Tibial nerve (tissue), 4 donors: ENCODE measurements at places on chromosomes 11 and 22. TPM values are rescaled to one million over a fixed set of nuclear protein-coding genes. Genes with fewer than 3 reads are reported as not detected.

The RCN1 gene
- total RNA-seq: 56.1 TPM

The TMEM218 gene
- total RNA-seq: 22.4 TPM

DNA sequence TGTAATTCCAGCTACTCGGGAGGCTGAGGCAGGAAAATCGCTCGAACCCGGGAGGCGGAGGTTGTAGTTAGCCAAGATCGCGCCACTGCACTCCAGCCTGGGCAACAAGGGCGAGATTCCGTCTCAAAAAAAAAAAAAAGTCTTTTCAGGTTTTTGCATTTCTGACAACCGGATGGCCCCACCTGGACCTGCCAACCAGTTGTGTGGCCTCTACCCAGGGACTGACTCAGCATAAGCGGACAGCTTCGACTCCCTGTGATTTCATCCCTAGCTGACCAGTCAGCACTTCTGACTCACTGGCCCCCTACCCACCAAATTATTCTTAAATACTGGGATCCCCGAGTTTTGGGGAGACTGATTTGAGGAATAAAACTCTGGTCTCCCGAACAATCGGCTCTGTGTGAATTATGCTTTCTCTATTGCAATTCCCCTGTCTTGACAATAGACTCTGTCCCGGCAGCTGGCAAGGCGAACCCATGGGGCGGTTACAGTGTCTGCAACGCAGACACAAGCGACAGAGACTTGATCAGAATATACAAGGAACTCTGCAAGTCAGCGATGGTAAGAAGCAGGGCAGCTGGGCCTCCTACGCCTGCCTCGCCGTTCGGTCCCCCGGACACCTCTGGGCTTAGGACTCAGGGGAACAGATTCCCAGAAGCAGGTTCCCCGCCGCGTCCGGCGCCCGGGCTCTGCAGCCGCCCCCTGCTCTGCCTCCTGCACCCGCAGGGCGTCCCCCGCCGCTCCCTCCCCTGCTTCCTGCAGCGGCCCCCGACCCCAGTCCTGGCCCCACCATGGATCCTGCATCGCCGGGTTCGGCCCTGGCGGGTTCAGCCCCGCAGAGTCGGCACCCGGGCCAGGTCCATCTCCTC lies 741 bp upstream of the TALDO1 start:
- H3K27ac ChIP-seq: peak overlapping the region; percentile 97
- peak overlapping the region; percentile 72 for H3K4me3 ChIP-seq
- H3K27me3 ChIP-seq: no peaks in the 10 kb centered on the region
- H3K4me1 ChIP-seq: peaks cover 21% of the 10 kb centered on the region
- DNase-seq: no peak

DNA sequence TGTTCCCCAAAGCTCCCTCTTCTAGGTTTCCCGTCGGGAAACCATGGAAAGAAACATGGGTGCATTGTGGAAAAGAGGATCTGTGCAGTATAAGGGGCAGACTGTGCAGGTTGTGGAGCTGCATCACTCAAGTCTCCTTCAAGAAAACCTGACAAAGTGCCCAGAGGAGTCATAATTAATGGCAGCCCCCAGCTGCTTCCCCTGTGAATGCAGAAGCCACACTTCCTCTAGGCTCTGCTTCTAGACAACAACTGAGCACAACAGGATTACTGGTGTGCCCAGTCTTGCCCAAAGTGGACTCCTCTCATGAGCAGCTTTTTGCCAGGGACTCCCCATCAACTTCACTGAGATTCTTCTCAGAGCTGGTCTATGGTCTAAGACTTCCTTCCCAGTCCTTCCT lies 42.6 kb upstream of the SCUBE2 start:
- no peak overlapping the region for H3K4me3 ChIP-seq
- DNase-seq: no peak
- no peak overlapping the region for H3K27ac ChIP-seq
- H3K27me3 ChIP-seq: no peaks in the 10 kb centered on the region
- no peaks in the 10 kb centered on the region for H3K36me3 ChIP-seq

DNA sequence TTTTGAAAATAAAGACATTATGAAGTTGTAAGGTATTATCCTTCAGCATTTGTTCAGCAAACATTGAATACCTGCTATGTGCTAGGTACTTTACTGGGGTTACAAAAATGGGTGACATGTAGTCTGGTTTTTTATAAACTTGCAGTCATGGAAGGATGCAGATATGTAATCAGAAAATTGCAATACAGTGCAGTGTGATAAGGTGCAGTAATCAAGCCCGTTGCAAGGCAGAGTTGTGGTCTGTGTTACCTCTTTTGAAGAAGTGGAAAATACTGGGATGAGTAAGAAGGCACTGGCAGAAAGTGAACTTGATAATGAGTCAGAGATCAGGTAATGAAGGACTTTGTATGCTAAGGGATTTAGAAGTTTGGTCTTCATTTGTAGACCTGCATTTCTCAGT lies 8.1 kb downstream of the FBXO7 start:
- H3K27me3 ChIP-seq: no peaks in the 10 kb centered on the region
- H3K4me1 ChIP-seq: peaks cover 57% of the 10 kb centered on the region
- H3K27ac ChIP-seq: no peak overlapping the region
- peaks cover 53% of the 10 kb centered on the region for H3K36me3 ChIP-seq
- DNase-seq: no peak
- H3K4me3 ChIP-seq: no peak overlapping the region

GRCh38 chr22:48226026-48227013 lies 1463.9 kb downstream of the TBC1D22A start:
- no peak overlapping the region for H3K27ac ChIP-seq
- no peaks in the 10 kb centered on the region for H3K36me3 ChIP-seq
- no peak overlapping the region for H3K4me3 ChIP-seq
- no peak for DNase-seq
- H3K4me1 ChIP-seq: no peaks in the 10 kb centered on the region
- H3K27me3 ChIP-seq: no peaks in the 10 kb centered on the region

DNA sequence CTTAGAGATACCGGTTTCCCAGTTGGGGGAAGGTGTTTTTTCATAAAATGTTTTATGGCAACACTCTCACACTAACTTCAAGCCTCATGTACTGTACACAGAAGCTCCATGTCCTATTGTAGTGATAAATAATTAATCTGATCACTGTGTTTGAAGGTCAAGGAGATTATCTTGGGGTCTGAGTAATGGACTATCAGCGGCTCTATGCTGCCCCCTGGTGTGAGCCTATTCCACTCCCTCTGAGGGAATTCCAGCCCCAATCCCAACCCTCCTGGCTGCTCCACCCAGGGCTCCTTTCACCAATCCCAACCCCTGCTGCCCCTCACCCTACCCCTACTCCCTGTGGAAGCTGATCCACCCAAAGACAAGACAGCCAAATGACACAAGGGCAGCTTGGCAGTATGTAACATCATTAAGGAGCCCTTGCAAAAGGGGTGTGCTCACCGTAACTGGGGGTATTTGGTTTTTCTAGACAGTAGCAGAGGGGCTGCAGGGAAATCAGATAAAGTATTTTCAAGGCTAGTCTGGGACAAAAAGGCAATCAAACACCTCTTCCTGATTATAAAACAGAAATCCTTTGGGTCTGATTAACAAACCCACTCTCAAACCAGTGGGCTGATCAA lies 22.3 kb downstream of the HPS4 start:
- H3K4me1 ChIP-seq: peaks cover 7% of the 10 kb centered on the region
- no peak overlapping the region for H3K4me3 ChIP-seq
- peak; percentile 71 for DNase-seq

GRCh38 chr22:50542416-50542927 lies 3.2 kb upstream of the KLHDC7B start:
- no peaks in the 10 kb centered on the region for H3K27me3 ChIP-seq
- H3K27ac ChIP-seq: no peak overlapping the region
- DNase-seq: no peak
- no peak overlapping the region for H3K4me3 ChIP-seq
- H3K4me1 ChIP-seq: peaks cover 46% of the 10 kb centered on the region
- no peaks in the 10 kb centered on the region for H3K36me3 ChIP-seq

- H3K27ac ChIP-seq: peak overlapping the region; percentile 83
- DNase-seq: no peak
- no peaks in the 10 kb centered on the region for H3K36me3 ChIP-seq
- H3K27me3 ChIP-seq: peaks cover 56% of the 10 kb centered on the region
- H3K4me1 ChIP-seq: no peaks in the 10 kb centered on the region
- peak overlapping the region; percentile 38 for H3K4me3 ChIP-seq
Observed at GRCh38 chr11:123196060-123196714, 1.1 kb upstream of the CLMP start.

DNA sequence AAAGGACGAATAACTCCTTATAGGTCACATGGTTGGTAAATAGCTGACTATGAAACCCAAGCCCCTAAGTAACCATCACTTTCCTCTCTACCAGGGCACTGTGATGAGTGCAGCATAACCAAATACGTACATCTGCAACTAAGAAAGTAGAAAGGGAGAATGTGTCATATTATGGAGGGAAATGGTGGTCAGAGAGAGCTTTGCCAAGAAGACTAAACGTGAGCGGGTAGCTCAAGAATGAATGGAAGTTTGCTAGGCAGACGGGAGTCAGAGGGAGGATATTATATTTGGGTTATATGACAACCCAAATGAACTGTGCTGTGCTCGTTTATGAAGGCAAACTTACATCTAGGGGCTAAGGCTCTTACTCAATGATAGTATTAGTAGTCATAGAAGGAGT lies 537.3 kb downstream of the OPCML start:
- no peak overlapping the region for H3K4me3 ChIP-seq
- H3K36me3 ChIP-seq: no peaks in the 10 kb centered on the region
- no peak for DNase-seq
- no peak overlapping the region for H3K27ac ChIP-seq

GRCh38 chr11:69355959-69356702 lies 62.2 kb downstream of the MYEOV start:
- H3K4me1 ChIP-seq: no peaks in the 10 kb centered on the region
- no peak overlapping the region for H3K27ac ChIP-seq
- DNase-seq: no peak
- no peak overlapping the region for H3K4me3 ChIP-seq
- H3K36me3 ChIP-seq: no peaks in the 10 kb centered on the region

DNA sequence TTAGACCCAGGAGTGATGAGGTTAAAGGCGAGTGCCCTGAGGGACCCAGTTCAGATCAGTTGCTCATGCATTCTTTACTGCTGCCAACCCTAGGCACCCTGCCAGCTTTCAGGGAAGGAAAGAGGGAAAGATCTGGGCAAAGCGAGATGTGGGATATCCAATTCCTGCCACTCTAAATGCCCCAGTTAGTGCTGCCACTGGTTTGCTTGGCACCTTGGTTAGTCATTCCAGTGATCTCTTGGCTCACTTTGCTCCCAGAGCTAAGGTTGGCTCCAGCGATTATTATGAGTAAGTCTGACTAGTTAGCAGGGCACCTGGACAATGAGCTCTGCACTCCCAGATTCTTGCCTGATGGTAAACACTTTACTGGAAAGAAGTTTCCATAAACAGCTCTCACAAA lies 85.0 kb downstream of the INSC start:
- peaks cover 10% of the 10 kb centered on the region for H3K4me1 ChIP-seq
- H3K4me3 ChIP-seq: no peak overlapping the region
- no peaks in the 10 kb centered on the region for H3K36me3 ChIP-seq
- no peak overlapping the region for H3K27ac ChIP-seq

DNA sequence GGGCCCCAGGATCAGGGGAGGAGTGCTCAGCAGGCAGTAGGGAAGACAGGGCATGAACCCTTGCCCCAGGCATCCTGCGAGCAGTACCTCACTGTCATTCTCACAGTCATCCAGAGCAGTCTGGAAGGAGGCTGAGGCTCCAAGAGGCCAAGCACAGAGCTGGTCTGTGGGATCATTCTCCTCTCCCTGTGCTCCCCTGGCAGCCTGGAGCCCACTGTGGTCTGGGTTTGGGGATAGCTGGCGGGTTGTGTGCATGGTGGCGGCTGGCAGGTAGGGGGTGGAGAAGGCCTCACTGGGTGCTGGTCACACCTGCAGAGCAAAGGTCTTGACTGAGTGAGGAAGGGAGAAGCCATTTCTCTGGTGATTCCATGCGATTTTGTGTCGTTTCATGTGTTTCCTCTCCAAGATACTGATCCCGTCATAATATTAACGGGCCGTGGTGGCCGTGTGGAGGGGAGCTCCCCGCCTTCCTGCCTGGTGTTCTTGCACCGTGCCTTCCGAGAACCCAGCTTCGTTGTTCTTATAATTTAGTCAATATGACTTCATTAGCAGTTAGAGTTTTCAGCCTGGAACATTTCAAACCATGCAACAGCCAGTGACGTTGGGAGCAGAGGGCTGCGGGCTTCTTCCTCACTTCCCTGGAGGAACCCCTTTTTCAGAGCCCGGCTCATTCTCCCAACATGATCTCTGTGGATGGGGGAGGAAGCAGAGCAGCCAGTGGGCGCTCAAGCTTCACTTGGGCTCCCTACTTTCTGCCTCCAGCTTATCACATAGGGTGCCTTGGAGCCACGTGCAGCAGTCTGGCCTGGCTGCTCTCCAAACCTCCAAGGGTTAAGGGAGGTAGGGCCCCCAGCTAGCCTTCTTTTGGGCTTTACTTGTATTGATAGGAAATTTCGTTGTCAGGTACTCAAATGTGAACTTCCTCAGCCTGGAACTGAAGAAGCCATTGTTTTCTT lies 20.8 kb upstream of the ADORA2A start:
- H3K4me3 ChIP-seq: no peak overlapping the region
- H3K4me1 ChIP-seq: peaks cover 8% of the 10 kb centered on the region
- no peaks in the 10 kb centered on the region for H3K36me3 ChIP-seq
- DNase-seq: no peak
